H9 (cell line): ENCODE measurements at places on chromosomes 5 and 9. TPM values are rescaled to one million over a fixed set of nuclear protein-coding genes. Genes with fewer than 3 reads are reported as not detected.

- DNase-seq = no peak
Observed at GRCh38 chr5:119309326-119309725, 46.5 kb upstream of the TNFAIP8 start.

Gene HSD17B3
- not detected in 2 replicates for total RNA-seq

- DNase-seq = no peak
Observed at GRCh38 chr9:89676281-89676680, 71.5 kb downstream of the GADD45G start.

Gene ADAMTS12
- total RNA-seq = 5.2 and 6.2 TPM in 2 replicates

Gene LIFR
- 6.3 and 7.8 TPM in 2 replicates for total RNA-seq

DNA sequence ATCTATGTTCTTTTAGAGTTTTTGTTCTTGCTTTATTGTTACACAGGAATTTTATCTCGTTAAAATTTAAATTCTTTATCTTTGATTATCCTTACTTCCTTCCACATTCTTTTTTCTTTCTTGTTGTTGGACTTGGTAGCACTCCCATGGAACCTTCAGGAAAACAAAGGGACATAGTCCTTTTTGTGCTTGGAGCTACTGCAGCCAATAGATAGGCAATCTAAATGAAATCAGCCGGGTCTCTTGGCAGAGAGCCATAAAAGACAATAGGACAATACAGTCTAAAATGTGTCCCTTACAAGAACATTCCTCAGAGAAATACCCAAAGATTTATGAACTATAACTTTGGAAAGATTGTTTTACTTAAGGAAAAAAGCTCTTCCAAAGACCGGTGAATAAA lies 548.1 kb upstream of the C9orf72 start:
- DNase-seq = no peak

Gene ZBTB34
- 15.6 and 15.8 TPM in 2 replicates for total RNA-seq

DNA sequence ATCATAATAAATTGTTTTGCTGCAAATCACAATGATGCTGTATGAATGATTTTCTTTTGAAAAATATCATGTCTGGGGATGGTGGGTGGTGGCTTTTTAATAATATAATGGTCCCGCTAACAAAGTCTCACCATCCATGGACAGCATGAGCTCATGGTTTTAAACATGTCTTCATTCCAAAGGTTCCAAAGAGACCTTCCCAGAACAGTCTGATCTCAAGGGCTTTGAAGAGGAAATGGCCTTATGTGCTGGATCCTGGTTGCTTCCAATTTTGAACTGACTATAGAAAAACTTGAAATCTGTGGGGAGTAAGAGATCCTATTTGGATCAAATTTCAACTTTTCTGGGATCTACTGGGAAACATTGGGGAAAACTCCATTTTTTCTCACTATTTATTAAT lies 121.8 kb downstream of the ADAMTS12 start:
- DNase-seq = no peak

DNA sequence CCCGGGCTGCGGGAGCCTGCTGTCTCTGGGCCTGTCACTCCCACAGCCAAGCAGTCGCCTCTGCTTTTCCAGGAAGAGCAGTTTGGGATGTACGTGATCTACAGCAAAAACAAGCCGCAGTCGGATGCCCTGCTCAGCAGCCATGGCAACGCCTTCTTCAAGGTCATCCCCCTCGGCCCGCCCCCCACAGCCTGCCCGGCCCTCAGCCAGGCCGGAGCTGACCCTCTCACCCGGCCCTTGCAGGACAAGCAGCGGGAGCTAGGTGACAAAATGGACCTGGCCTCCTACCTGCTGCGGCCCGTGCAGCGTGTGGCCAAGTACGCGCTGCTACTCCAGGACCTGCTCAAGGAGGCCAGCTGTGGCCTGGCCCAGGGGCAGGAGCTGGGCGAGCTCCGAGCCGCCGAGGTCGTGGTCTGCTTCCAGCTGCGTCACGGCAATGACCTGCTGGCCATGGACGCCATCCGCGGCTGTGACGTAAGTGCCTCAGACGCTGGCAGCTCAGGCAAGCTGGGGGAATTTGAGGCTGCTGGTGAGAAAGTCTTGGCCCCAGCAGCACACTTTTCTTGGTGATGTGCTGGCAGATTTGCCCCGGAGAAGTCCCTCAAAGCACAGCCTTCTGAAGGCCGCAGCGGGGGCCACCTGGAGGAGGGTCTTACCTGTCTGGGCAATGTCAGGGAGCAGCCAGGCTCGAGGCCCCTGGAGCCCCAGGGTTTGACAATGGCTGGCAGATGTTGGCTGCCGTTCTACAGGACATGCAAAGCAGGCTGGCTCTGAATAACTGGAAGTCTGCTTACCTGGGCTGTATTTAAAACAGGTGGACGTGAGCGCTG lies 20.1 kb upstream of the LRRC14B start:
- DNase-seq = no peak

Gene LCN15
- total RNA-seq = 0.61 TPM in 1 of 2 replicates, not detected in the other

DNA sequence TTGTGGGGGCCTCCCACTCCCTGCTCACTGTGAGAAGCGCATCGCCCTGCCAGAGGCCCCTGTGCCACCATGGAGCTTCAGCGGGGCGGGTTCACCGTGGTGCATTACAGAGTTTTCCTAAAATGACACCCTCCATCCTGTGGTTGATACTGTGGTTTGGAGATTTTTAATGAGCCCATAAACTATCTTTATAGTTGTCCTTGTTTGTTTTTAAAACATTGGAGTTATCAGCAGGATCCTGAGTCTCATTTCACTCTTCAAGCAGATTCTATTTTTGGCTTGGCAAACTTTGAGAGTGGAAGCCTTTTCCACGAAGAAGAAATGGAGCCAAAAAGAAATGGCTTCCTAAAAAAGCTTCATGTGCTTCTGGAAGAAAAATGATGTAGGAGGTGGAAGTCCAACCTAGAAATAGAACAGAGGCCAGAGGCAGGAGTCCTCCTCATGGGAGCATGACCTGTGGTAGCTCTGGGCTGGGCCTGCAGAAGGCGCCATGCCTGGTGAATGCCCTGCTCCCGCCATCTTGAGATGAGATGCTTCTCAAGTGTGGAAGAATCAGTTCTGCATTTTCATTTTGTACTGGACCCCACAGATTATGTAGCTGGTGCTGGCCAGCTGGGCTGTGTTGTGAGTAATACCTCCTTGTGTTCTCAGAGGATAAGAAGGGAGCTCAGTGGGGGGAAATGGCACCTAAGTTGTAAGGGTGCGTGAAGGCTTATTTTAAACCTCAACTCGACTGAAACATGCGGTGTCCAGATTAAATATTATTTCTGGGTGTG lies 79.0 kb upstream of the RAI14 start:
- no peak for DNase-seq

Gene RIC1
- total RNA-seq = 13.7 and 13.8 TPM in 2 replicates

- no peak for DNase-seq
Observed at GRCh38 chr5:159576902-159577301, 246.6 kb upstream of the IL12B start.

GRCh38 chr5:31196309-31196708 lies 2.8 kb downstream of the CDH6 start:
- no peak for DNase-seq

Gene GHR
- 0.20 and 0.24 TPM in 2 replicates for total RNA-seq
